ENCODE measurements at places on chromosomes 3 and 15. TPM values are rescaled to one million over a fixed set of nuclear protein-coding genes. Genes with fewer than 3 reads are reported as not detected.

Gene FANCI
- total RNA-seq: 33.1 TPM

Gene CLDN11
- 77.7 TPM for total RNA-seq

Gene CHRNA5
- 6.0 TPM for total RNA-seq

Gene UROC1
- not detected for total RNA-seq

Gene RARRES1
- total RNA-seq: 2.3 TPM

Gene C3orf22
- not detected for total RNA-seq

Gene HDDC3
- 16.5 TPM for total RNA-seq

Gene INSYN1
- total RNA-seq: 3.8 TPM

Gene TPM1
- total RNA-seq: 745 TPM

Gene ATP13A3
- 91.7 TPM for total RNA-seq

Gene RYR3
- under 0.01 TPM for total RNA-seq

All from mesangial cell (primary cell).